ENCODE measurements at places on chromosomes 2 and 18. TPM values are rescaled to one million over a fixed set of nuclear protein-coding genes. Genes with fewer than 3 reads are reported as not detected.

The PPM1B gene
- 23.1 TPM for total RNA-seq

The METTL4 gene
- 5.4 TPM for total RNA-seq

The FLACC1 gene
- 0.38 TPM for total RNA-seq

The FN1 gene
- 5,379 TPM for total RNA-seq

The IL18RAP gene
- not detected for total RNA-seq

The REG3G gene
- not detected for total RNA-seq

The GAL3ST2 gene
- 0.85 TPM for total RNA-seq

The ITGB6 gene
- 0.19 TPM for total RNA-seq

The POTEJ gene
- not detected for total RNA-seq

The UCN gene
- 1.1 TPM for total RNA-seq

The FSIP2 gene
- under 0.01 TPM for total RNA-seq

The EIF5B gene
- total RNA-seq, result 22.4 TPM
